ENCODE measurements at places on chromosomes 12 and 14.
A peak's percentile ranks its signal among the peaks of the same experiment; 100 is the strongest.

DNA sequence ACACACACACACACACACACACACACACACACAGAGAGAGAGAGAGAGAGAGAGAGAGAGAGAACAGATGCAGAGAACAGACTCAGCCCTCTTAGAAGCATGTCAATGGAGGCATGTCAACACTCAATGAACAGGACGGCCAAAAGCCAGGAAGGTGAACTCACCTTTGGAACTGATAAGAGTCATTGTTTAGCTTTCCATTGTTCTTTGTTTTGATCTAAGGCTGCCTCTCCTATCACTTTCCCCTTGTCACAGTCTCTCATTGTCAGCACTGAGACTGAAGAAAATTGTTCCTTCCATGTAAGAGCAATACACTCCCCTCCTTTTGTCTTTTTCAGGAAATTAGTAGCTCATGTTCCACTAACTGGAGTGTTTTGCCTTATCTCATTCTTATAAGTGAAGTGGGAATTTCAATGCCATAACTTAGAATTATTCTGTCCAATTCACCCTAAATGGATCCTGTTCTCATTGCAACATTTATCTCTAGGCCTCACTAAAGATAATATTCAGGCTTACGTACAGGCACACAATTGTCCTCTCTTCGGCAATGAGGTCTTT lies 218.0 kb downstream of the DUSP6 start:
- DNase-seq: no peak

DNA sequence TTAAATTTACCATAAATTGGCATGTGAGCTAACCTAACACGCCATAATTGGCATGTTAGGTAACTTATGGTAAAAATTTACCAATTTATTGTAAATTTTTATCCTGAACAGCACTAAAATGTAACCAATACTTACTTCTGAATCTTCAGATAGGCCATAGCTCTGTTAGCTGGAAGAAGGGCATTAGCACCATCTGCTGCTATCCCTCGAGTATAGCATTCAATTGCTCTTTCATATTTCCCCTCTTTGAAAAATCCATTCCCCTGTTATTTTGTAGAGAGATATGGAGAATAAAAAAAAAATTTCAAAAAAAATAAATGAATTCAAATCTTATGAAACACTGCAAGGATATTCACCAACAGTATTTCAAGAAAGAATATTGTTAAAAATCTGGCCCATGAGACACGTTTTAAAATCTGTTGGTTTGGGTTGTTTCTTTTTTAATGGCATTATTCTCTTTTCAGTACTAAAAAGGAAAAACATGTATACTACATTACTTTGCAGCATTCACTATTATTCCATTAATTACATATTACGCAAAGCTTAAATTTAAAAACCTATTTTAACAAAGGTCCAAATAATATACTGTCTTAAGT lies 19.1 kb downstream of the RPAP3 start:
- DNase-seq: peak; percentile 62

DNA sequence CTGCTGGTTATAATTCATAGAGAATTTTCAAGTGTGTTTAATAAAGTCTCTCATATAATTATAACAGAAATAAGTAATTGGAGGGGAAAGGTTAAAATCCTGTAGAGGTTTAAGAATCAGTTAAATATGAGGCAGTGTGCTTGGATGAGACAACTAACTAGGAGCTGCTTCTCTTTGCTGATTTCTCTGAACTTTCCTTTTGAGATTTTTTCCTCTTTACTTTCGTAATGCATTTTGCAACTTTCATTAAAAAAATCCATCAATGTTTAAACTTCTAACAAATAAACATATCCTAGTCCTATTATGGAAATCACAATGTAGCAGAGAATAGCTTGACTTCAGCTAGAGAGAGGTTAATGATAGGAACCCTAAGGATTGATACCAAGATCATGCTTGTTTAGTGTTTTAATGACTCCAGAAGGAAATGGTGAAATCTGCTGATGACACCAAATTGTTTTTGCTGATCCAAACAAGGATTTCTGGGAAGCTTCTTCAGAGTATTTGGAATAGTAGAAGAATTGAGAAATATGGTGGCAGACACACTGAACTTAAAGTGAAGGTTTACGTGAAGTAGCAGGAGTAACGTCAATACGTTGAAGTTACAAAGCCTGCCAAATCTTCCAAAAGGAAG lies 122.6 kb downstream of the RAD51B start:
- no peak for DNase-seq

DNA sequence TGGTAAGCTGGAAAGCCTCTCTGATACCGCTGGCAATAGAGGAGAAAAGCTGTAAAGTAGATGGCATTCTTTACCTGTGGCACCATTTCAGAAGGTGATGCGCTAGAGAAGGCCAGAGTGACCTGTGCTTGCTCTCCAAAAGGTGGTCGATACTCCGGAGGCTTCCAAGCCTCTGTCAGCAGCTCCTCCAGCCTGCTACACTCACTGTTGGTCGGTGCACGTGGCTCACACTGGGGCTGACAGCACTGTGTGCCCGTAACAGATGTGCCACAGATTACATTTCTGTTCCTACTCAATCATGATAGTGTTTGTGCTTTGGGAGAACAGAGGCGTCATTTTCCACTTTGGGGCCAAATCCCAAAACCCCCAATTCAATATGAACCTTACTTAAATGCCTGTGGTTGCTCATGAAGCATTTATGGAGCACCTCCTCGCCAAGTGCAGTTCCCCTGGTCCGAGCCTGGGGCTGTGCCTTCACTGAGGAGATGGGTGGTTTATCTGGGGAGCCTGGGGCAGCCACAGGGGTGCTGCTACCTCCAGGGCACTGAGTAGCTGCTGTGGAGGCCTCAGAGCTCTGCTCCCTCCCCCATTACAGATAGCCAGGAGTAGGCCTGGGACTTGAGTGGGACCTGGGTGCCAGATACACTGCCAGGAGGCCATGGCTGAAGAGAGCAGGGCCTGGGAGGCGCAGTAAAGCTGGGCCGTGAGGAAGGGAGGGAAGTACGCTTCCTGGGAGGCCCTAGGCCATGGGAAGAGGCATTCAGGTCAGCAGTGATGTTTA lies 26.8 kb downstream of the CCNK start:
- no peak for DNase-seq

DNA sequence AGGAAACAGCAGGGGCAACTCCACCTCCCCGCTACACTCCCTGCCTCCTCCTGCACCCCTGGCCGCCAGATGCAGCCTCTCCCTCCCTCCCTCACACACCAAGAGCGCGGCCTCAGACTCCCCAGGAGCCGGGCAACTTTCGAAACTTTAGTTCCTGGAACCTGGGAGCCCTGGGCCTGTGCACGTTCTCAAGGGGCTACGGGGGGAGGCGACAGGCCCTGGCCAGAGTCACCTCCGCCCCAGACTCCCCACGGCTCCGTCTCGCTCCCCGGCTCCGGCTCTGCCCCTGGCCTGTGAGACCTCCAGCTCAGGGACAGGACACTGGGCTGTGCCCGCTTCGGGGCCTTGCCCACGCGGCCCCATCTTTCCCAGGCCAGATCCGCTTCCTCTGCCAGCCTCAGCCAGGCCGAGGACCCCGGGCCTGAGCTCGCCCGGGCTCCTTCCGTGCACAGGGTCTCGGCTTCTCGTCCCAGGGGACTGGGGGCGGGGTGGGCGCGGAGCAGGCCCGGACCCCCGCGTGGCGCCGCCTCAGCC lies 5.5 kb downstream of the AMN start:
- no peak for DNase-seq

- DNase-seq: no peak
Observed at GRCh38 chr12:112159146-112159541, 33.8 kb downstream of the TRAFD1 start.

DNA sequence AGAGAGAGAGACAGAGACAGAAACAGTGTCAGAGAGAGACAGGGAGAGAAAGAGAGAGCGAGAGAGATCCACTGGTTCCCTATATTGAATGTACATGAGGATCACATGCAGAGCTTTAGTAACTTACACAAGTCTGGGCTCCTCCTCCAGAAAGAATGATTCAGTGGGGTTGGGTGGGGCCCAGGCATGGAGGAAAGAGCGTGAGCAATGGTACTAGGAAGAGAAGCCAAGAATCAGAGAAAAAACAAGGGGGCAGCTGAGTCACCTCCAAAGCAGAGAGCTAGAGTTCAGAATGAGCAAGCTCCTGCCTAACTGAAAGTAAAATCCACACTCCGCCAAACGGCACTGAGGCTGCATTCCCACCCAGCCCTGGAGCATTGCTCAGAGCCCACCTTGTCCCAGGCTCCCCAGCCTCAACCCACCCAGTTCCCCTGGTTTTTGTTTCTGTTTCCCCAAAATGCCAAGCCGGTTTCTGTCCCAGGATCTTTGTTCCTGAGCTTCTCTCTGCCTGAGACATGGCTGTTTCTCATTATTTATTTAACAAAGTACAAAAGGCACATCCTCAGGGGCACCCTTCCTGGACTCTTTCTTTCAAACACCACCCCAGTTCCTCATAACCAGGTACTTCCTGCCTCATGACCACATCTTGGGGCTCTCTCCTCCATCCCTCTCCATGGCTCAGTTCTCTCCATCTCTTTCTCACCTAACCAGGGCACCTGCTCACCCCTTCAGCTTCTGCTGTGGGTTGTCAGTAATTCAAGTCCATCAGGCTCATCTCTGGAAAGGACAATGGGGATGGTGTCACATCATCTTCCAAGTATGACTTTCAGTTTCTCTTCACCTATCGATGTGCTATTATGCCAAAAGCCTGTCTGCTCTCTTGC lies 670.3 kb upstream of the TBX3 start:
- DNase-seq: peak; percentile 60

- no peak for DNase-seq
Observed at GRCh38 chr14:54173802-54174201, 217.2 kb upstream of the BMP4 start.

All from suppressor macrophage treated with lipopolysaccharide for 1 hour (primary cell).